ENCODE measurements at places on chromosomes 6 and 20.

- no peak for DNase-seq
Measured at GRCh38 chr20:1879934-1880333, 15.3 kb upstream of the SIRPA start.

DNA sequence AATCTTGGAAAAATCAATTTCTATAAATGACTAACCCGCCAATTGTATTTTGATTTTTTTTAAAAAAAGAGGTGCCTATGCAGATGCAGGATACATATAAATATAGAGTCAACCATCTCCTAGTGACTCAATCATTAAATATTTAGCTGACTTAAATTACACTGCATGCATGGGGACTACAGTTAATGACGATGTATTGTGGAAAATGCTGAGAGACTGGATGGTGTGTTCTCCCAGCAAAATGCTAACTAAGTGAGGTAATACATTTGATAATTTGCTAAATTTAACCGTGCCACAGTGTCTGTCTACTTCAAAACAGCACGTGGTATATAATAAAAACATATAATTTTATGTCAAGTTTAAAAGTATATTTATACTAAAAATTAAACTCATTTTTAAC lies 341.6 kb downstream of the PRKN start:
- no peak for DNase-seq

DNA sequence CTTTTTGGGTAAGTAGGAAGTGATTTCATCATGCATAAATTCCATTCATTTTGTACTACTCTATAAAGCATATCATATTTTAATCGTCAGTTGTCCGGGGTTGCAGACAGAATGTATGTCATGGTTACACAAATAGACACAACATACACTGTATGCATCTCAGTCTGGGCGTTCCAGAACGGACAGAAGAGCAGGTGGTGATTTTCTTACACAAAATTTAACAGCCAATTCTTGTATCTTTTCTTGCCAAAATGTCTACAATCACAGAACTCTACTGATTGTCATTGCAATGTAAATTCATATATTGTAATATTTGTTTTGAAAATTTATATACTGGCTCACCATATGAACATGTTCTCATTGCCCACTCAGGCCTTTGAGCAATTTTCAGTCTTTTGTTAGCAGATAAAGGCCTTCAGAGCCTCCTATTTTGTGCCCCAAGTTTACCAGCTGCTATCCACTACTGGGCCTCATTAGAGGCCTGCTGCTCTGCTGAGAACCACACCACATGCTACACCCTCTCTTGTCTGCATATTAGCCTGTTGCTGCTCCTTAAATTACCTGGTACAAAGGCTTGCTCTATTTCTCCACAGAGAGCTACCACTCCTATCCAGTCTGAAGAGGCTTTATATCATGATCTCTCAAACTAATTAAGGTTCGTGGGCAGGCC lies 61.5 kb downstream of the PRDM13 start:
- DNase-seq = no peak

DNA sequence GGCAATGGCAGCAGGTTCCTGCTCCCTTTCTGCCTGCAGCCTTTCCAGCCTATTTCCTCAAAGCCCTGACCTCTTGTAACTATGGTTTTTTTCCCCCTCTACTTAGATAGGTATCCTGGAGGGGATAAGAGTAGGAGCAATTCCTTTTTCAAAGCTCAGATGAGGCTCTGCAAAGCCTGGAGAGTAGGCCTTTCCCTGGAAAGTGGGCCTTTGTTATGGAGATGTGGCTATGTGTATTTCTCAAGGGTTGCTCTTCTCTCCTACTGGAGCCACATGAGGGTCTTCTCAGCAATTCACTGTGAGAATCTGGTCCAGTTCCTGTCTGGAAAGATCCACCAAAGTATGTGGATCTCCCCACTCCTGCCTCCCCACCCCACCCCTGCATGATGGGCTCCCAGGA lies 96.0 kb downstream of the DTD1 start:
- no peak for DNase-seq

GRCh38 chr6:141790921-141791320 lies 341.8 kb upstream of the GJE1 start:
- DNase-seq = no peak

- no peak for DNase-seq
Measured at GRCh38 chr20:20452254-20452676, 84.4 kb downstream of the INSM1 start.

DNA sequence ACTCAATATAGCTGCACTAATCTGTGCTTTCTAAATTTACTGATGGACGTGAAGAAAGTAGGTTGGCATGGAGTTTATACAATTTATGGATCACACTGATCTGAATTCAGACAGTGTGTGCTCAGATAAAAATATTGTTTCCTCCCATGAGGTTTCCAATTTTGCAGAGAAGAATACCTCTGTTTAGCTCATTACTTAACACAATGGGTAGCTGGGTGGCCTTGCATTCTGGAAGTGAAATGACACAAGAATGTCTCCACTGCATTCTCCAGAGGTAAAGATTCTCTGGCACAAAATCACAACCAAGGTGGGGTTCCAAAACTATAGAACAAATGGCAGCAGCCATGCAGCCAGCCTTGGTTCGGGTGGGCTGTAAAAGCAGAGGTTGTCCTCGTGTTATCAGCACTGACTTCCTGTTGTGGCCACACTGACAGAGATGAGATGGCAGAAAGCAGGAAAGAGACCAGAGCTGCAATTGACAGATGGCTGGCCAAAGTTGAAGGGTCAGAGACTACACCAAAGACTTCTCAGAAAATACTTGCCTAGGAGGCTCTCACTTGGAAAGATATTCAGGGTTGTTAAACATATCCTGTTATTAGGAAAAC lies 50.2 kb downstream of the HDAC2 start:
- DNase-seq = no peak

DNA sequence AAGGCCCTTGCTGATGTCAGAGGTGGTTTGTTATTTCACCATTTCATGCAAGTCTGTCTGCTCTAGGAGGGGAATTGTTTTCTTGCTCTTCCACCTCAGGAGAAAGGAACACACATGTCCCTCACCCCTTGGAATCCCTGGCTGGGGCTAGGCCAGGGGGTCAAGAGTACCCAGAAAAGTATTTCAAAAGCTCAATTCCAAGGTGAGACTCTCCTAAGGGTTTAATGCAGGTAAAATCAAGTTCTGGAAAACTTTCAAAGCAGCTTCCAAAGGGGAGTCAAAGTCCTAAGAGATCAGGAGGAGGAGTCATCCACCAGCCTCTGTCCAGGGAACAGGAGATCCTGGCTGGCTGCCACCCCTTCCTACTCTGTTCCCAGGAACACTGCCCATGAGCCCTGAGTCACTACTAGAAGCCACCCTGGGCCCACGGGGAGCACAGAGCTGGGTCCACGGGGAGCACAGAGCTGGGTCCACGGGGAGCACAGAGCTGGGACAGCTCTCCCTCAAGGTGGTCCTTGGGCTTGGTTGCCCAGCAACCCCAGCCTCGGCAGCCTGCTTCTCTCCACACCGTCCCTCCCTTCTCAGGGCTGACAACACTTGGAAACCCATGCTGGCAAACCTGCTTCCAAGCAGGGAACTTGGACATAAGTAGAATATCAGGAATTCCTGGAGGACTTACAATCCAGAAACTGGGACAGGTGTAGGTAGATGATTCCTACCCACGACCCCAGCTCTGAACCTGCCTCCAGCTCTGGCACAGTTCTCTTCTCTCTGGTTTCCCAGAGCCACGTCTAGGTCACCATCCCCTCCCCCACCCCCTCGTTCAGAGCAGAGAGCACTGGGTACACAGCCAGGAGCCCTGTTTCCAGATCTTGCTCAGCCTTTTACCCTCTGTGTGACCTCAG lies 35.3 kb upstream of the CDKN1A start:
- DNase-seq = peak; percentile 30

DNA sequence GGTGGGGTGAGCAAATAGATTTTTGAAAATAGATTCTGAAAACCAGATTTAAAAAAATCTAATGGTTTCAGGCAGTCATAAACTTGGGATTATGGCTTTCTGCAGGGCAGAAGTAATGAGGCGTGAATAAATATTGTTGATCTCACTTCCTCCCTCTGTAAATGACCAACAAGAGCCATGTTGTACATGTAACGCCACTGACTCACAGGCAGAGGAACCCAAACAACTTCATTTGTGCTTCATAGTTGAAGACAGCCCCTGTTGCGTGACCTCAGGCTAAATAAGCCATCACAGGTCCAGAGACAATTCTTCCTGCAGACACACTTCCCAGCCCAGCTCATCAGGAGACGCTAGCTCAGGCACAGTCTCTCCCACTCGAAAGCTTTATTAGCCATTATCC lies 59.1 kb upstream of the F13A1 start:
- no peak for DNase-seq

DNA sequence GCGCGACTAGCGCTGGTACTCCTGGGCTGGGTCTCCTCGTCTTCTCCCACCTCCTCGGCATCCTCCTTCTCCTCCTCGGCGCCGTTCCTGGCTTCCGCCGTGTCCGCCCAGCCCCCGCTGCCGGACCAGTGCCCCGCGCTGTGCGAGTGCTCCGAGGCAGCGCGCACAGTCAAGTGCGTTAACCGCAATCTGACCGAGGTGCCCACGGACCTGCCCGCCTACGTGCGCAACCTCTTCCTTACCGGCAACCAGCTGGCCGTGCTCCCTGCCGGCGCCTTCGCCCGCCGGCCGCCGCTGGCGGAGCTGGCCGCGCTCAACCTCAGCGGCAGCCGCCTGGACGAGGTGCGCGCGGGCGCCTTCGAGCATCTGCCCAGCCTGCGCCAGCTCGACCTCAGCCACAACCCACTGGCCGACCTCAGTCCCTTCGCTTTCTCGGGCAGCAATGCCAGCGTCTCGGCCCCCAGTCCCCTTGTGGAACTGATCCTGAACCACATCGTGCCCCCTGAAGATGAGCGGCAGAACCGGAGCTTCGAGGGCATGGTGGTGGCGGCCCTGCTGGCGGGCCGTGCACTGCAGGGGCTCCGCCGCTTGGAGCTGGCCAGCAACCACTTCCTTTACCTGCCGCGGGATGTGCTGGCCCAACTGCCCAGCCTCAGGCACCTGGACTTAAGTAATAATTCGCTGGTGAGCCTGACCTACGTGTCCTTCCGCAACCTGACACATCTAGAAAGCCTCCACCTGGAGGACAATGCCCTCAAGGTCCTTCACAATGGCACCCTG lies 1.6 kb downstream of the TPBG start:
- DNase-seq = no peak

DNA sequence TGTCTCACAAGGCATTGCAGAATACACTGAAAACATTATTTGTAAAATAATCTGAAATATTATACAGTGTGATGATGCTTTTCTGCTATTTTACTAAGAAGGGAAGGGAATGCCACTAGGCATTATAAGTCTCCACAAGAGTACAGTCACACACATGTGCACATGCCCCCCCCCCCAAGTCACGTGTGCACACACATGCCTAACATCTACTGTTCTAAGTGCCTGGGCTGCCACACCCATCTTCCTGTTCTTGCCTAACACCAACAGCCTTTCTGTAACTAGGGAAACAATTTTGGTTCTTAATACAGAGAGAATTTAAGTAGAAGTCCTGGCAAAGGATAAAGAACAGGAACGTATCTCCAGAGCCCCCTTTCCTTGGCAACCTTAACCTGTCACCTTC lies 58.2 kb upstream of the BCLAF1 start:
- DNase-seq = no peak

- DNase-seq = peak; percentile 76
Measured at GRCh38 chr20:561437-562231, 18.0 kb upstream of the CSNK2A1 start.

GRCh38 chr6:145824344-145824743 lies 9.7 kb upstream of the FBXO30 start:
- DNase-seq = no peak

DNA sequence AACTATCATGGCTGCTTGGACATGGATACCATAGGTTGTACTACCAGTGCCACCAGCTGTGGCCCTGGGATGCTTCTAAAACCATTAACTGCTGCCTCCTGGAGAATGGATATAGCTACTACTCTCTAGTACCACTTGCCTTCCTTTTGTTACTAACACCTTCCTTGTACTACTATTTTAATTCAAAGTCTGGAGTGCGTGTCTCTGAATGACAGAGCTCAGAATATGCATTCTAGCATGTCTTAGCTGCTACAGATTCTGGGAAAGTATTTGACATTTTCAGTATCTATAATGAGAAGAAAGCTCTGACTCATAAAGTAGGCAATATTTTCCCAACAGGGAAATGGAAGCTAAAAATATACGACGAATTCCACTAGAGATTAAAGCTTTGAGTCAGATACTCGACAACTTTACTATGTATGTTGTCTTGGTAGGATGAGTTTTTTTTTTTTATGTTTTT lies 112.3 kb downstream of the PFDN4 start:
- no peak for DNase-seq

- no peak for DNase-seq
Measured at GRCh38 chr6:13763740-13764381, 50.5 kb downstream of the MCUR1 start.

GRCh38 chr6:134686071-134686470 lies 263.8 kb downstream of the ALDH8A1 start:
- no peak for DNase-seq

DNA sequence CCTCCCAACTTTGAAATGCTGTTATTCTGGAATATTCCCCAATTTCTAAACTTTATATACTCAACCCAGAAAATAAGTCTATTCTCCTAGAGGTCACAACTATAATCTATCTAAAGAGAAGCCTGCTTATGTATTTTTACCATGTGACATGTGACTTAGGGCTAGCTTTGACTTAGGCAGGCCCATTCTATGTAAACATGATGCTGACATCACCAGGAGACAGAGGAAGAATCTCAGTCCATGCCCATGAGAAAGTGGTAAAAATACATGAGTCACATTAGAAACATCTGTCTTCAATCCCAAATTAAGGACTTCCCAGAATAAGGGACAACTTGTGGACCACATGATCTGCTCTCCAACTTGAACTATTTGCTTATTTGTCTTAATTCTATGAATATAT lies 113.6 kb upstream of the ID4 start:
- no peak for DNase-seq

GRCh38 chr6:53679446-53679933 lies 13.9 kb upstream of the KLHL31 start:
- no peak for DNase-seq

DNA sequence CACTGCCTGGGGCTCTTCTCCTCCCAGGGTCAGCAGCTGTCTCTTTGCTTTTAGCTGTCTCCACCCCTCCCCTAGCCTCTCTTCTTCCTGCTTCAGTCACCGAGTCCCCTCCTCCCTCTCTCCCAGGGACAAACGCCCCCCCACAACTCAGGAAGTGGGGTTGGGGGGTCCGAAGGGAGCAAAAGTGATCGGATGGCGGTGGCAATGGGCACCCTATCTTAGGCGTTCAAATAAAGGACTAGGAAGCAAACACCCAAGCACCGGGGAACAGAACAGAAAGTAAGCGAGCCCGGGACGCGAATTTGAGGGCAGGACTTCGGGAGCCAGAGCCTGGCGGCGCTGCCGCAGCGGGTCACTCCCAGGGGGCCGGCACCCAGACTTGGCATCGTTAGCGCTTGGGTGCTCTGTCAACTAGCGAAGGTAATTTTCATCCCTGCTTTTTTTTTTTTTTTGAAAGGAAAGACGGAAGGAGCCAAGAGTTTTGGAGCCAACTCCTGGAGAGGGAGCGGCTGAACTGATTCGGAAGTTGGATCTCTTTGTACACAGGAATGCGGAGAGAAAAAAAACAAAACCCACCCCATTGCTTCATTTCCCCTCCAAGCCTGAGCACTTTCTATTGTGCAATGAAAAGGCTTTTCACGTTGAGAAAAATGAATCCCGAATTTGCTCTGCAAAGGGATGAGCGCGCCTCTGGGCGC lies 815 bp upstream of the ITPR3 start:
- peak; percentile 63 for DNase-seq

GRCh38 chr6:118253741-118254140 lies 294.4 kb upstream of the PLN start:
- DNase-seq = no peak

GRCh38 chr6:9621276-9621675 lies 793.6 kb downstream of the TFAP2A start:
- DNase-seq = no peak

Data from SW 1271 (cell line).